ENCODE measurements at places on chromosomes 13 and 19.

DNA sequence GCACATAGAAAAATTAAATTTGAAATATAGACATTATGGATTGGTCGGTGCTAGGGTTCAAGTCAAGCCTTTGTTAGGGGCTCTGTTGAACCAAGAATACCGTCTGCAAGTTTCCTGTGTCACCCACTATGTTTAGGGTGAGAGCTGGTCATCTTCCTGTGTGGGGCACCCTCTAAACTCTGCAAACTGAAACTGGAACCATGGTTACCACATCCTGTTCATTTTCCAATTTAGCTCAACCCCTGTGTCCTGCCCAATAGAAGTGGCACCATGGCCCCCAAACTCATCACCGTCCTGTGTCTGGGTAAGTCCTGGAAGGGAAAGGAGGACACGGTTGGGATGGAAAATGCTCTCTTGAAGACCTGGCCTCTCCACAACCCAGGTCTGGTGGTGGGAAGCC lies 29.9 kb downstream of the LAIR2 start:
- peak; percentile 53 for DNase-seq

DNA sequence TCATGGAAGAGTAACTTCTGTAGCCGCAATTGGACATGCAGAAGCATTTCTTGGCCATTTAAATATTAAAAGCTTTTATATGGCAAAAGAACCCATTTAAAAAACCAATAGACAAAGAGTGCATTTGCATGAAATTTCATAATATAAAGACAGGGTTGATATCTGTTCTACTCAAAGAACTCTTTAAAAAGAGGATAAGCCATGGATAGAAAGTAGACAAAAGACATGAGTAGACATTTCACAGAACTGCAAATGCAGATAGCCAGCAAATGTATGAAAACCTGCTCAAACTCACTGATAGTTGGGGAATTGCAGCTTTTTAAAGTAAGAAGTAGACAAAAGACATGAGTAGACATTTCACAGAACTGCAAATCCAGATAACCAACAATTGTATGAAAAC lies 218.1 kb downstream of the SHISA2 start:
- DNase-seq, result no peak

- no peak for DNase-seq
Observed at GRCh38 chr13:111323549-111323948, 3.1 kb downstream of the TEX29 start.

GRCh38 chr13:26254583-26255111 lies 718 bp downstream of the CDK8 start:
- DNase-seq, result peak; percentile 62
